NCI-H2029 treated with DMSO at 0.1 percent for 48 hours (cell line): ENCODE measurements at places on chromosomes 1 and 21.

- no peak for DNase-seq
Measured at GRCh38 chr1:36006941-36007500, 76.1 kb downstream of the AGO3 start.

DNA sequence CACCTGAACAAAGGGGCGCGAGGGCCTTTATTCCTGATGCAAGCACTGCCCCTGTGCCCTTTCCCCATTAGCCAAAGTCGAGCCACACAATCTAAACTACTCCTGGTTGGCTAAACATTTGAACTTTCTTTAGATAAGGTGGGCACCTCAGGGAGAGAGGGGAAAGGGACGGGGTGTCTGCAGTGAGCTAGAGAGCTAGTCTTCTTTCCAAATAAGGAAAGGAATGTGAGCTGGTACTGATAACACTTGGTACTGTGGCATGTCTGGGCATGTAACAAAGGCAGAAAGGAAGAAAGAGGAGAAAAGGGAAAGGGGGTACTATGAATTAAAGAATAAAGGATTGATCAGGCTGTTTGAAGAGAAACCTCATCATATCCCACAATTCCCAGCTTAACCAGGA is 62.8 kb downstream of the OVGP1 start:
- no peak for DNase-seq

DNA sequence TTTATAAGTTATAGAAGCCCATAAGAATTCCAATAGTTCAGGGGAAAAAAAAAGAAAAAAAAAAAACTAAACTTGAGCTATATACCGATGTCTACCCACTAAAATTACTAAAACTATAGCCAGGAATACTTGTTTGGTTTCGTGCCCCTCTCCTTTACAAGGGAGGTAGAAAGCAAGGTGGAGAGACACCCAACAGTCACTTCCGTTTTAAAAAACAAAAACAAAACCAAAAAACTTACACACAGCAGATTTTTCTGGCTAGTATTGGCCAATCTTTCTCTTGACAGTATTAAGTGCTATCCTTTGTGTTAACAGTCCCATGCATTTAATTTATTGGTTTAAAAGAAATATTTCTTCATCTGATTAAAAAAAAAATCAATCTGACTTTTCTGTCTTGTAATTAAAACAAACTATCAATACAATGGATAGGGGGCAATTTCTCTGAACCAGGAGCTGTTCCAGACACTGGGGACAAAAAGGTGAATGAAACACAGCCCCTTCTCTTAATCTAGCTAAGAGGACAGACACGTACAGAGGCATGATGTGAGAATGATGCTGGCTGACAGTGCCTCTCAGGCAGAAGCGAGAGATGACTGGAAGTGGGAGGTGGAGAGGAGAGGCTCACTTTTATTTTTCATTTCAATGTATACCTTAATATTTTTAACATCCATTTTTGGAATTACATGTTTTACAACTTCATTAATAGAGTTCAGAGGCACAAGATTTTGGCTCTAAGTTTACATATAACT is 214.8 kb downstream of the RERE start:
- no peak for DNase-seq

GRCh38 chr1:27507960-27508665 is 18.1 kb upstream of the WASF2 start:
- DNase-seq: no peak

DNA sequence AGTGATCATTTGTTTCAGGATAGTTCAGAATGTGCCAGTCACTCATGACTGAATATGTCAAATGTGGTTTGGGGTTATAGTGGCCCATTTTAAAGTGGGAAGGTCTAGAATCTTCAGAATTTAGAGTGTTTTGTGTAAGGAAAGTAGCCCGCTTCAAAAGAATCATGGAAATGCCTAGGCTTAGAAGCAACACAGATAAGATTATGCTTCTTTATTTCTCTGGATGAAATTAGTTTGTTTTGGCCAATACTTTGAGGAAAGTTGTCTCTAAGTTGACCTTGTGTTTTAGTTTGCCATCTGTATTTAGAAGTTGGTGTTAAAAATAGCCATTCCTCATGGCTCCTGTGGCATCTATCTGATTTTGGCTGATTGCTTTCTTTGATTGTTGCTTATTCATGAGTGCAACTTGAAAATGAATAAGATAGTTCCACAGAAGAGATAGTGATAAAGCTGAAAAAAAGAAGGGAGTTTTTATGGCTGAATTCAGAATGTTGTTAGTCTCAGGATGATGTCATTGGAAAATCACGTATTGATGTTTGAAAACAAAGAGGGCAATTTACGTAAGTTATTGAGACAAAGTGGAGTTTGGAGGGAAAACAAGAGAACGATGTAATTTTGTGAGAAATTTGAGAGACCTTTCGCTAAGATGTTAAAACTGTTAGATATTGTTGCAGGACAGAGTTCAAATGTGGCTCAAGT is 71.9 kb downstream of the PLA2G4A start:
- DNase-seq: no peak

DNA sequence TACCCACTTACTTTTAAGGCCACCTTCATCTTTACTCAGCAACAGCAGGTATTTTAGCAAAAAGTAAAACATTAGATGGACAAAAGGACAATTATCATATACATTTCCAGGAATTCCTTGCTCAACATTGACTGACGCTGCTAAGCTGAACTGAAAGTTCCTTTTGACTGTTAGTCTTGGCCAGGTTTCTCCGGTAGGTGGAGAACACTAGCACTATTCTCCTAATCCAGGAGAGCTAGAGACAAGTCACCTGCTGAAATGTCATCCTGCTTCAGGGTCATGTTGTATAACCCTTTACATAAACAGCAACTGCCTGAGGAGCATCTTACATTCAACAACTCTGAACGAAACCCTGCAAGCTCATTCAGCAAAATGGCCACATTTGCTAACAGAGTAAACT is 109.0 kb upstream of the ESRRG start:
- DNase-seq: no peak
